ENCODE measurements at places on chromosomes 3 and 15. TPM values are rescaled to one million over a fixed set of nuclear protein-coding genes. Genes with fewer than 3 reads are reported as not detected.
A peak's percentile ranks its signal among the peaks of the same experiment; 100 is the strongest.

DNA sequence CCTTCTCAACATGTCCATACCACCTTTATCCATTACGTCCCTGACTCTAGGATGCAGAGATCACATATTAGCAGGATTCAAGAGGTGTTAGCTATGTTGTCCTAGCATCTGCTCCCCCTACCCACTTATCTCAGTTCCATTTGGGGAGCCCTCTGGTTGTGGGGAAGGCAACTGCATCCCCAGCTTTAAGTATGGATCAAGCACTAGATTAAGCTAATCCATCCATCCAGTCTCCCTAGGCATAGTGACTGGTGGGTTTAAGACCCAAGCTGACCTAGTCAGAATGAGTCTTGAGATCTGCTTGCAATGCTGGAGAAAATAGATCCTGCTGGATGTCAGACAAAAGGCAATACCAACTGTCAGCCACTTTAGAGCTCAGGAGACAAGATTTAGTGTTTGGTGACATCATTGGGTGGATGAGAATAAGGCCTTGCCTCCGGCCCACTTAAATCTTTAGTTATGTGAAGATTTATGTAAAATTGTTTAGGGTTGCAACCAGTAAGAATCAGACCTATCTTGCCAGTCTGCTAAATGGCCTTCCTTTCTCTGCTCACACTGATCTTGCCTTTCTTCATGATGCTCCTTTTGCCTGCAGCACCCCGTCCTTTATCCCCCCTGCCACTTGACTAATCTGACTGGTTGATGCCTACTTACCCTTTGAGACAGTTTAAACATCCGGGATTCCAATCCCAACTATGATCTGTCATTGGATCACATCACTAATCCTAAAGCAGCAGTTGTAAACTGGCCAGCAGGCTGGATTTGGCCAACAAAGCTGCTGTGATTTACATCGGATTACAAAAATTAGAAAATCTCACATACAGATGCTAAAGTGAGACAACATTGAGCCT lies 2.1 kb upstream of the ISY1 start:
- peak; percentile 24 for DNase-seq

- DNase-seq: no peak
Observed at GRCh38 chr15:39296955-39297354, 283.9 kb upstream of the THBS1 start.

DPPA2 gene
- not detected for total RNA-seq

DNA sequence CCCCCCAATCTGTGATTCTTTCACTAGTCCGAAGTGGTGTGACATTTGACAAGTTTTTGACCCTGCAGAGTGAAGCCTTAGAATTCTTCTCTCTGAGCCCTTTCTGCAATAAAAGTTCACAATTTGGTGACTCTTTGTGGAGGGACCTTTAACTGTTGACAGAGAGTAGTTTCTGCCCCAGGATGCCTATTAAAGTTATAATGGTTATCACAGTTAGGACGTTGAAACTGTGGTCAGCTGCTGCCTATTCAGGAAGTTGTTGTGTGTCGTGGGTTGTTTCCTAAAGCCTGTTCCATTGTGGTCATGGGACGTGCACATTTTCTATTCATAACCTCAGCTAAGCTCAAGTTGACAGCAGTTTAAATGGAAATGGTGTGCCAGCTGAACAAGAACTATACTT lies 274.5 kb downstream of the NEK10 start:
- DNase-seq: no peak

CD86 gene
- total RNA-seq: not detected

DNA sequence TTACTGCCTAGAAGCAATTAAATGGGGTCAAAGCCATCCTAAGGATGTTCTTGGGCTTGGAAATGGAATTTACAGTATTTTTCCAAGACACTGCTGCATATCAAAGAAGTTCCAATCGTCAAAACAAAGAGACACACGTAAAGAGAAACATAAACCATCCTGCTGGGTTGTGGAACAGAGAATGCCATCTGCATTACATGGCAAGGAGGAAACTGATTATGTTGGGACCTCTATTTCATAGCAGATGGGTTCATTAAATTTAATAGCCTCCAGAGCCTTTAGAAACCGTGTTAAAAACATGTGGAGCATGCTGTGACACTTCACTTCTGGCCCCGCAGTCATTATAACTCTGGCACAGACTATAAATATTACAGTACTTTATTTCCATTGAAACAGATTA lies 154.6 kb downstream of the LRTM1 start:
- peak; percentile 20 for DNase-seq

TM6SF1 gene
- total RNA-seq: 1.1 TPM

GRCh38 chr3:115246461-115247020 lies 99.5 kb upstream of the ZBTB20 start:
- no peak for DNase-seq

DNA sequence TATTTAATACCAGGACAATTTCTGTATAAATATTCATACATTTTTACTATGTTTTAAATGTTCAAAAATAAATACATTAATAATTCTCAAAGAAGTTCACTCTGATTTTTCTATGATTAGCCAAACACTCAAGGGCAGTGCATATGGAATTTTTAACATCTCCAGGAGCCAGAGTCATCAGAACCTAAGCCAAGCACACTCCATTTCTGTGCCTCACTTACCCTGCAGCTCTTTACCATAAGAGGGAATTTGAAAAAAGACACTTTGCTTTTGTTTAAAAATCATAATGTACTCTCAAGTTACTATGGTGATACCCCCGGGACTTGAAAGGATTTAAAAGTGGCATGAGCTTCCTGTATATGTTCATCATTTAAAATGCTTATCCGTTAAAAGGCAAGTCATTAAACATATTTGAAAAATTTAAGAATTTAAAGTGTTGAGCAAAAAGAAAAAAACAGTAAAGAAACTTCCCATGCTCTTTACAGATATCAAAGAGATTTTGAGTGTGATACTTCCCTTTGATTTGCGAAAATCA lies 747.4 kb upstream of the NECTIN3 start:
- no peak for DNase-seq

DNA sequence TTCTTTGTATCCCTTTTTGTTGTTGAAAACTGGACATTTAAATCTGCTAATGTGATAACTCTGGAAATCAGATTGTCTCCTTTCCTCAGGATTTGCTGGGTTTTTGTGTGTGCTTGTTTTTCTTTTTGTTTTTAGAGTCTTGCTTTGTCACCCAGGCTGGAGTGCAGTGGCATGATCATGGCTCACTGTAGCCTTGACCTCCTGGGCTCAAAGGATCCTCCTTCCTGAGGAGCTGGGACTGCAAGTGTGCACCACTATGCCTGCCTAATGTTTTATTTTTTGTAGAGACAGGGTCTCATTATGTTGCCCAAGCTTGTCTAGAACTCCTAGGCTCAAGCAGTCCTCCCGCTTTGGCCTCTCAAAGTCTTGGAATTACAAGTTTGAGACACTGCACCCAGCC lies 44.6 kb upstream of the IL20RB start:
- DNase-seq: no peak

PP2D1 gene
- not detected for total RNA-seq

DNA sequence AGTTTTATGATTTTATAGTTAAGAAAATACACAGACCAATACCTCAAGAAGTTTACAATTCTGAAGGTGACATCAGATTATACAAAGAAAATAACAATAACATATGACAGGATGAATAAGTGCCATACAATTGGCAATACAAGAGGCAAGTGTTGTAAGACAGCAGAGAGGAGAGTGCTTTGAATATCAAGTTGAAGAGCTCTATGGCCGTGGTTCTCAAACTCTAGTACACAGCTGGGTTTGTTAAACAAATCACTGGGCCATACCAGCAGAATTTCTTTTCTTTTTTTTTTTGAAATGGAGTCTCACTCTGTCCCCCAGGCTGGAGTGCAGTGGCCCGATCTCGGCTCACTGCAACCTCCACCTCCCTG lies 167.1 kb upstream of the NECTIN3 start:
- DNase-seq: no peak

DNA sequence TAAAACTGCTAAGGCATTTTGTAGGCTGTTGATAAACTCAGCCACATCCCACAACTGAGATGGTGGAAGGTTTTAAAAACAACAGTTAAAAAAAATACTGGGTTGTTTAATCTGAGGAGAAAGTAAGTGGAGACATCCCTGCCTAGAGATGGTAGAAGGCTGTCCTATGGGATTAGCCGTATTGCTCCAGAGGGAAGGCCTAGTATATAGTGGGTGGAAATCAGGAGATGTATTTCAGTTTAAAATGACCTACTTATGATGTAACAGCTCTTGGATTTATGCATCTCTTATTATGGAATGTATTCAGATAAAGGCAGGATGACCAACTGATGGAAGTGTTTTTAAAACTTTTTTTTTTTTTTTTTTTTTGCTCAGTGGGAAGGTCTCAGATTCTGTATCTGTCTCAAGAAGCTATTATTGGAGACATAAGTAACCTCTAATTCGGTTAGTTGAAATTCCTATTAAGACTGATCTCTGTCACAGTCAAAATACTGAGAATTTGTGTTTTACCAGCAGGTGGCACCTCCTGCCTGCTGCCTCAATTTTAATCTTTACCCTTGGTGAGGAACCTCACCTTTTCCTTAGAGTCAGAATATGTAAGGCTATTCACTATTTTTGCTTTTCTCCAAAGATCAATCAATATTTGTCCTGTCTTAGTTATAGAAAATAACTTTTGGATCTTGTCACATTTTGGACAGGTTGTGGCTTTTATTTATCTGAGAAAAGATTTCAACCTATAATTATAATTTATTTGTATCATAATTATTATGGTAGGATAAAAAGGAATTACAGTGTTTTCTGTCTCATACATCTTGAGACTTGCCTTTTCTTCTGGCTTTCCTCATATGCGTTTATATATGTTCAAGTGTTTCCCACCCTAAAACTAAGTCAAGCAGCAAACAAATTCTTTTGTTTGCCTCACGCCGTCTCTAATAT lies 63.0 kb downstream of the VPS8 start:
- peak; percentile 35 for DNase-seq

DNA sequence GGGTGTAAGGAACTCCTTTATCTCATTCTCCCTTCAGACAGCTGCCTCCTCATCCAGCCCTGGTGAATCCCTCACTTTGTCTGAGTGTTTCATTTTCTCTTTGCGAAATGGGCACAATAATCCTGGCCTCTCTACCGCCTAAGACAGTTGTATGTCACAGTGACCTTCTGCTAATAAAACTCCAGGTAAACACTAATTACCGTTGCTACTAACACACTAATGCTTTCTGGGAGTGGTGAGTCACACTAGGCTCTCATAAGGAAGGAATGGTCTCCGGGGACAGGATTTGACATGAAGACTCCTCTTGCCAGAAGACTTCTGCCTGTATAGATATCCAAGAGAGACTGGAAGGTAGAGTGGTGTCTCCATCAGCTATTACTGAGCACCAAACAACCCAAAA lies 71.7 kb upstream of the SNRK start:
- peak; percentile 88 for DNase-seq

DNA sequence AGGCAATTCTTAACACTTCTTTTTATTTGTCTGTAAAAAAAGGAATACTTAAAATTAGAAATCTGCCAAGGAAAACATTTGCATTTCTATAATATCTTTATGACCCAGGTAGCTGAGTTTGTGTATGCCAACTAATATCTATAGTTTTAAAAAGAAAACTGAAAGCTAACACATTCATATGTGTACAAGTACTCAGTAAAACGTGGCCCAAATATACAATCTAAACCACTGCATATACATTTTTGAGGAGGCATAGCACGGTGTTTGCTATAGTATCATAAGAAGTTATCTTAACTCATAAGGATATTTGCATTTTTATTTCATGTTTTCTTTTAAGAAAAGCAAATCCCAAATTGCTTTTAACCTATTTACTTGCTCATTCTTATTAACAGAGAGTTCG lies 172.7 kb downstream of the ZBTB20 start:
- DNase-seq: no peak

DNA sequence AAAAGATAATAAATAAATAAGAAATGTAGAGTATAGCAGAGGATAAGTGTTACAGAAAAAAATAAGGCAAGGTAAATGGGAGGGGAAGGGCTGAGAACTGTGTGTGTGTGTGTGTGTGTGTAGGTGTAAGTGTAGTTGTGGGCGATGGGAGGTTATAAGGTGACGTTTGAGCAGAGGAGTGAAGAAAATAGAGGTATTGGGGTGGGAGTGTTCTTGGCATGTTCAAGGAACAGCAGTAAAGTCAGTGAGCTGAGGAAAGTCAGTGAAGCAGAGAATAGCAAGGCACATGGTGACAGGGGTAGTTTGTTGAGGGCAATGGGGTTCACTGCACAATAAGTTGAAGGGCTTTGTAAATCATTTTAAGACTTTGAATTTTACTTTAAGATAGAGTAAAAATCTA lies 30.9 kb upstream of the ZNF148 start:
- no peak for DNase-seq

- DNase-seq: no peak
Observed at GRCh38 chr15:92936693-92937092, 36.6 kb downstream of the CHD2 start.

DNA sequence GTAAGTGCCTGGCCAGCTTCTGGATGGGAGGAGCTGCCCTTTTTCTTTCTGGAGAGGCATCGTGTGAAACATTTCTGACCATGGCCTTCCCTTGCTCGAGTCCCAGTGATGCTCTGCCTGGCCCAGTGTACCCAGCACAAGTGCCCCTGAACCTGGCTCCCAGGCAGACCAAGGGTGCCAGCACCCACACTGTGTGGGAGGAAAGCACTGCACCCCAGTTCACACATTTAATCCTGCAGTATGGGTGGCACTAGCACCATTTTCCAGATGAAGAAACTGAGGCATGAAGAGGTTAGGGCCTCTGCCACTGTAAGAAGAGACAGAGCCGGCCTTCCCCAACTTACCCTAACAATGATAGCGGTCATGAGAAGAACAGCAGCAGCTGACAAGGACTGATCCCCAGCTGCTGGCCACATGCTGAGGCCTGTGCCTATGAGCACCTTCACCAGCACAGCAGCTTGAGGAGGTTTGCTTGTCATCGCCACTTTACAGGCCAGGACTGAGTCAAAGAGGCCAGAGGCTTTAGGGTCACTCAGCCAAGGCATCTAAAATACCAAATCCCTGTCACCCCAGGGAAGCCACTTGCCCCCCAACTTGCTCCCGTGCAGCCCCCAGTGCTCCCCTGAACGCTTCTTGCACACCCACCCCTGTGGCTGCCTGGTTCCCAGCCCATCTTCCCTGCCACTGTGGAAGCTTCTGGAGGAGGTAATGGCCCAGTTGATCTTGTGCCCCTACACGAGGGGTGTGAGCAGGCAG lies 15.0 kb downstream of the PRR23E start:
- DNase-seq: no peak

- no peak for DNase-seq
Observed at GRCh38 chr3:71702131-71703024, 22.8 kb downstream of the EIF4E3 start.

BTLA gene
- total RNA-seq: not detected

GRCh38 chr3:159001711-159002110 lies 199.9 kb downstream of the MFSD1 start:
- peak; percentile 32 for DNase-seq

CCR9 gene
- not detected for total RNA-seq

MASP1 gene
- total RNA-seq: 1.2 TPM

- no peak for DNase-seq
Observed at GRCh38 chr15:65146438-65146837, 12.8 kb upstream of the PDCD7 start.
